MCF 10A (cell line): ENCODE measurements at places on chromosomes 1 and 21. TPM values are rescaled to one million over a fixed set of nuclear protein-coding genes. Genes with fewer than 3 reads are reported as not detected.

RAVER2 gene
- total RNA-seq: 5.3 and 5.9 TPM in 2 replicates

ATXN7L2 gene
- 3.8 and 7.3 TPM in 2 replicates for total RNA-seq

TDRD5 gene
- 0.12 TPM in 1 of 2 replicates, not detected in the other for total RNA-seq

NECTIN4 gene
- total RNA-seq: 7.0 and 11.2 TPM in 2 replicates

STMN1 gene
- total RNA-seq: 99.3 and 137 TPM in 2 replicates

EVI5 gene
- total RNA-seq: 23.2 and 25.0 TPM in 2 replicates

RGS8 gene
- total RNA-seq: not detected in 2 replicates

BLACAT1 gene
- 0.72 and 1.1 TPM in 2 replicates for total RNA-seq

- no peak for DNase-seq
- H3K27ac ChIP-seq: no peak overlapping the region
- H3K4me3 ChIP-seq: no peak overlapping the region
- no peaks in the 10 kb centered on the region for H3K27me3 ChIP-seq
- H3K36me3 ChIP-seq: no peaks in the 10 kb centered on the region
- peaks cover 6% of the 10 kb centered on the region for H3K4me1 ChIP-seq
Observed at GRCh38 chr1:119871881-119872280, 24.4 kb downstream of the ADAM30 start.

DNA sequence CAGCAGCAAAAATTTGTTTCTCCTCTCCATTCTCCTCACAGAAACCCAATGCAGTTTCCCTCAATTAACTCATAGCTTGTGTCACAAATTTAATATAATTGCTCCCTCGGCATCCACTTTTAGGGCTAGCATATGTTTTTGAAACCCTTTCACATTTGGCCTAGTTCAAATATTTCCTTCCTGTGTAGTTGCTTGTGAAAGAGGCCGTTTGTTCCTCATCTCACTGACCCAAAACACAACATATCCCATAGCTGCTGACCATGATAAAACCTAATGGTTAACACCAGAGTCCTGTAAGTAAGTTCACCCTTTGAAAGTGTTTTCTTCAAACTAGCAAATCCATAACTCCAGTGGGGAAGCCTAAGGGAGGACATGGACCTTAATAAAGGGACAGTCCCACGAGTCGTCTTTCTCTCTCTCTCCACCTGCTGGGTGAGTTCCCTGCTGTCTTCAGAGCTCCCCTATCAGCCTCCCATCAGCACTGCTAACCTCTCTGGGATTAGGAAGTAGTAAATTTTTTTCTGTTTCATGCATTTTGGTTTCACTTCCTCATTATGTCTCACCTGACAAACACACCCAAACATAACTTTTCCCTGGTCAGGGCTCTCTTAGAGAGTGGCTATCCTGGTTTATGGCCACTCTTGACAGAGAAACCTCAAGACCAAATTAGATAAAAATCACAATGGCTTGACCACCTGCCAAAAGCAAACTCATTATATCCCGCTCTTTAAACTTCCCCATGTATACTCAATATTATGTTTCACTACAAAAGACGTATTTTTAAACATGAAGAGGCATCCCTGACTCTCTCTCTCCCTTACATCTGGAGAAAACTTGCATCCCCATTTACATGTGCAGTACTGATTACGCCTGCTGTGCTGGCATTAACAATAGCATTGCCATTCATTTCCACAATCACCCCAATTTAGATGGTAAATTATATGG lies 177.7 kb upstream of the HP1BP3 start:
- no peaks in the 10 kb centered on the region for H3K4me1 ChIP-seq
- H3K4me3 ChIP-seq: no peak overlapping the region
- no peaks in the 10 kb centered on the region for H3K27me3 ChIP-seq
- peaks cover 67% of the 10 kb centered on the region for H3K36me3 ChIP-seq
- H3K27ac ChIP-seq: peak overlapping the region; percentile 17

- H3K4me1 ChIP-seq: peaks cover 29% of the 10 kb centered on the region
- no peak overlapping the region for H3K27ac ChIP-seq
- H3K27me3 ChIP-seq: no peaks in the 10 kb centered on the region
- H3K36me3 ChIP-seq: peaks cover 94% of the 10 kb centered on the region
- DNase-seq: no peak
Observed at GRCh38 chr1:40753142-40753882, 30.3 kb upstream of the KCNQ4 start.

- H3K36me3 ChIP-seq: no peaks in the 10 kb centered on the region
- no peak overlapping the region for H3K4me3 ChIP-seq
- H3K27me3 ChIP-seq: no peaks in the 10 kb centered on the region
- H3K27ac ChIP-seq: no peak overlapping the region
Observed at GRCh38 chr1:104765085-104765484, 1015.4 kb downstream of the AMY1C start.

GRCh38 chr21:41147096-41147978 lies 20.6 kb upstream of the BACE2 start:
- H3K4me1 ChIP-seq: peaks cover 2% of the 10 kb centered on the region
- no peaks in the 10 kb centered on the region for H3K27me3 ChIP-seq
- no peak overlapping the region for H3K4me3 ChIP-seq
- DNase-seq: no peak
- no peak overlapping the region for H3K27ac ChIP-seq
- H3K36me3 ChIP-seq: no peaks in the 10 kb centered on the region

DNA sequence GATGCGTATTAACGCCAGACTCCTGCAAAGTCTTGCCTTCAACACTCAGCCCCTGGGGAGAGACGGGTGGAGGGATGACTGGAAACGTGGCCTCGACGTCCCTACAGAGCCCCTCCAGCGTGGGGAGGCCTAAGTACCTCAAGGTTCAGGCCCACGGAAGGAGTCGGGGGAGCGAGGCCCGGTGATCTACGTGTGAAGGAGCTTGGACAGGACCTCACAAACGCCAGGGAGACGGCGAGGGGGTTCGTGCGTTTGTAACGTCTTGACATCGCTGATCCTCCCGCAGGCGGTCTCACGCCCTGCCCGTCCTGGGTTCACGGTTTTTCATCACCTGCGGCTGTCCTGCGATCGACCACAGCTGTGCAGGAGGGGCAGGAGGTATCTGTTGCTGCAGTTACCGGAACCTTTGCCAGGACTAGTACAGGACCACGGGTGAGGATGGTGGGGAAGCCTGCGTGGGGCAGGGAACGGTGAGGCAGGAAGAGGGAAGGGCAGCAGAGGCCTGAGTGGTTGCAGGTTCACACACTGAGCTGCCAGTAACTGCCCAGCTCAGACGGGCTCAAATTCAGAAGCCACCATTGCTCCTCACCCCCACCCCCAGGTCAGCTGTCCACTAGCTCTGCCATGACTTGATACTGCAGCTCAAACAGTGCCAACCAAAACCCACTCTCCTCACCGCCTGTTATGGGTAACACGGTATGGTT lies 889 bp upstream of the CCNL2 start:
- peaks cover 18% of the 10 kb centered on the region for H3K4me1 ChIP-seq
- H3K27ac ChIP-seq: peak overlapping the region; percentile 84
- peak overlapping the region; percentile 88 for H3K4me3 ChIP-seq
- peak; percentile 13 for DNase-seq
- peaks cover 92% of the 10 kb centered on the region for H3K36me3 ChIP-seq

DNA sequence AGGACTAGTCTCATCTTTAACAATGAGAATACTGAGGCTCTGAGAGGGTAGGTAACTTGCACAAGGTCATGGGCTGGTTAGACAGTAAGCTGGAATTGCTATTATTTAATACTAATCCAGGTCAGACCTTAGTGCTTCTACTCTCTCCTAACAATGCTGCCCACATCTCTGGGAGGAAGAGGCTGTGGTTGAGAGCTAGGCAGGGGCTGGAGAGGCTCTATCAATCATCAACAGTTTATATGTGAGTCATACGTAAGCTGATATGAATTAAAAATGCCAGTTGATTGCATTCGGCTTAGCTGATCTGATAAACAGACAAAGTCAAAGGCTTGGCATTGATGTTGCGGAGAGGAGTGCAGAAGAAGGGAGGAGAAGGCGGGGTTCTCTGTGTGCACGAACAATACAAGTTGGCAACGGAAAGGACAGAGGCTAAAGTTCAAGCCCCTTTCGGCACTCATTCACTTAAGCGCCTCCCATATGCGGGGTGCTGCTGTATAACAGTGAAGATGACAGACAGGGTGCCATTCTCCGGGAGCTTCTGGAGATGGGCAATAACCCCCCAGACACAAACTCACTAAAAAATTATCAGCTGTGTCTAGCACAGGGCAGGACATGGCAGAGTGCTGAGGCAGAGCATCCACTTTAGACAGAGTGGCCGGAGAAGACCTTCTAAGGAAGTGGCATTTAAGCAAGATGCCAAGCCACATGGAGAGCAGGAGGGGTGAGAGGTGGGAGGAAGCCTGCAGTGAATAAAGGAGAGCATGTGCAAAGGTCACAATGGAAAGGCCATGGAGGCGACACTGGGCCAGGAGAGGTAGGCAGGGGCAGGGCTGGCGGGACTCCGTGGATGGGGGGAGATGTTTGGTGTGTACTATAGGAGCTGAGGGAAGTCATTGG lies 195.2 kb downstream of the ZSCAN20 start:
- no peaks in the 10 kb centered on the region for H3K36me3 ChIP-seq
- no peaks in the 10 kb centered on the region for H3K4me1 ChIP-seq
- peaks cover 34% of the 10 kb centered on the region for H3K27me3 ChIP-seq
- H3K4me3 ChIP-seq: no peak overlapping the region

DNA sequence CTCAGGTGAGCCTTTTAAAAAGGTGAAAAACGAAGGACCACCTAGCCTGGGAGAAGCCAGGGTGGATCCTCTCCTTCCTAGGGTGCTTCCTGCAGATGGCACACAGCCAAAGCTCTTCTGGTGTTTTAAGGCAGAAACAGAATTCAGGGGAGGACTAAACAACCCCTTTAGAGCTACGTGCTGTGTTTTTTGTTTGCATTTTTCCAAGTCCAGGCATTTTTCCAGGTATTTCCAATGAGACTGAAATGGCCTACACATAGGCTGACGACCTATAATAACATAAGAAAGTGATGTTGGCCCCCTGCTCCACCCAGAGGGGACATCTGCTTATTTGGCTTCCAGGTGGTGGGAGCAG lies 83.8 kb downstream of the CAPZB start:
- H3K27me3 ChIP-seq: no peaks in the 10 kb centered on the region
- peaks cover 36% of the 10 kb centered on the region for H3K36me3 ChIP-seq
- no peak overlapping the region for H3K27ac ChIP-seq
- DNase-seq: no peak

GRCh38 chr1:190376044-190376443 lies 101.6 kb downstream of the BRINP3 start:
- no peaks in the 10 kb centered on the region for H3K4me1 ChIP-seq
- peaks cover 5% of the 10 kb centered on the region for H3K36me3 ChIP-seq
- no peaks in the 10 kb centered on the region for H3K27me3 ChIP-seq
- no peak overlapping the region for H3K4me3 ChIP-seq
- no peak for DNase-seq

GRCh38 chr1:204814166-204814884 lies 56.3 kb upstream of the NFASC start:
- peaks cover 65% of the 10 kb centered on the region for H3K27me3 ChIP-seq
- DNase-seq: no peak
- H3K27ac ChIP-seq: no peak overlapping the region
- peaks cover 4% of the 10 kb centered on the region for H3K36me3 ChIP-seq

DNA sequence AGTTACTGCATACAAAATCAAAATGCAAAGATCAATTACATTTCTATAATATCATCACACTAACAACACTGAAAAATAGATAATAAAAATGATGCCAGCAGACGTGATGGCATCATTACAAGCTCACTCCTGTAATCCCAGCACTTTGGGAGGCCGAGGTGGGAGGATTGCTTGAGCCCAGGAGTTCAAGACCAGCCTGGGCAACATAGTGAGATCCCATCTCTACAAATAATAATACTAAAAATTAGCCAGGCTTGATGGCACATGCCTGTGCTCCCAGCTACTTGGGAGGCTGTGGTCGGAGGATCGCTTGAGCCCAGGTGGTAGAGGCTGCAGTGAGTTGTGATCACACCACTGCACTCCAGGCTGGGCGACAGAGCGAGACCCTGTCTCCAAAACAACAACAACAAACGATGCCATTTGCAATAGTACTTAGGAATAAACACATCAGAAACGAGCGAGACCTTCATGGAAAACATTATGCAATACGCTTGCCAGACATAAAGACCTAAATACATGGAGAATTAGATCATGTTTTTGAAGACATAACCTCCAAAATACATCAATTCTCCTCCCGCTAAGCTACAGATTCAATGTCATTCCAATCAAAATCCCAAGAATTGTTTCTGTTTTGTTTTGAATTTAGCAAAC lies 86.6 kb upstream of the ERRFI1 start:
- peaks cover 4% of the 10 kb centered on the region for H3K4me1 ChIP-seq
- no peaks in the 10 kb centered on the region for H3K36me3 ChIP-seq
- H3K27me3 ChIP-seq: no peaks in the 10 kb centered on the region
- no peak overlapping the region for H3K27ac ChIP-seq
- no peak for DNase-seq

GRCh38 chr1:53964109-53964508 lies 18.0 kb downstream of the LRRC42 start:
- H3K36me3 ChIP-seq: peaks cover 79% of the 10 kb centered on the region
- no peaks in the 10 kb centered on the region for H3K27me3 ChIP-seq
- no peak overlapping the region for H3K27ac ChIP-seq
- H3K4me1 ChIP-seq: peaks cover 9% of the 10 kb centered on the region
- DNase-seq: no peak
- H3K4me3 ChIP-seq: no peak overlapping the region

- no peaks in the 10 kb centered on the region for H3K27me3 ChIP-seq
- peaks cover 20% of the 10 kb centered on the region for H3K4me1 ChIP-seq
- no peak overlapping the region for H3K4me3 ChIP-seq
- no peaks in the 10 kb centered on the region for H3K36me3 ChIP-seq
Observed at GRCh38 chr1:94318505-94319030, 81.2 kb upstream of the ARHGAP29 start.

DNA sequence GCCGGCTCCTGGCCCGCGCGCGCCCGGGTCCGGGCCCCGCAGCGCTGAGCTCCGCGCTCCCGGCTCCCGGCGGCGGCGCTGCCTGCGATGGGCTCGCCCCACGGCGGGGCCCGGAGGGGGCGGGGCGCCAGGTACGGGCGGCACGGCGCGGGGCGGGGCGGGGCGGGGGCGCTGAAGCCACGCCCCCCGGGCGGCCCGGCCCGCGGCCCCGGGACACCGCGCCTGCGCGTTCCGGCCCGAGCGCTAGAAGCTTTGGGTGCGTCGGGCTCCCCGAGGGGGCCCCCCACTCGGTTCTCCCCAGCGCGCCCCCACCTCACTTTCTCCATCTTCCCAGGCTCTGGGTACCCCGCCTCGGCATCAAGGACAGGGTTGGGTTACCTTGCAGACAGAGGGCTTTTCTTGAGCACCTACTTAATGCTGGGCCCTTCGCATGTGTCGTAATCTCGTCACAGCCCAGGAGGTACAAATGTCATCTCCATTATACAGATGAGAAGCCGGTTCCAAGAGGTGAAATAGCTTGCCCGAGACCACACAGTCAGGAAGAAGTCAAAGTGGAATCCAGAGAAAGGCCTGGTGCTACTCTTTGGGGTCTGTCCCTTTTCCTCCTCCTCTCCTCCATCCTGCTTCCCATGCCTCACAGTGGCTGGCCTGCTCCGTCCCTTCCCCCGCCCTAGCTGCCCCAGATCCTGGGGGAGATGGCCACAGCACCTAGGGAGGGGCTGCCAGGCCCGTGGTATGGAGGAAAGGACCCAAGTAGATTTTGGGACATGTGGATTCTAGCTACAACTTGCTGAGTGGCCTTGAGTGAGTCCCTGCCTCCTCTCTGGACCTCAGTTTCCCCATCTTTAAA lies 46.5 kb downstream of the RAP1GAP start:
- H3K4me3 ChIP-seq: peak overlapping the region; percentile 62
- H3K27ac ChIP-seq: no peak overlapping the region
- H3K27me3 ChIP-seq: peaks cover 11% of the 10 kb centered on the region
- DNase-seq: peak; percentile 43
- H3K4me1 ChIP-seq: peaks cover 5% of the 10 kb centered on the region
- H3K36me3 ChIP-seq: no peaks in the 10 kb centered on the region
